Erythroblast (primary cell): ENCODE measurements at places on chromosomes 7 and 10.

DNA sequence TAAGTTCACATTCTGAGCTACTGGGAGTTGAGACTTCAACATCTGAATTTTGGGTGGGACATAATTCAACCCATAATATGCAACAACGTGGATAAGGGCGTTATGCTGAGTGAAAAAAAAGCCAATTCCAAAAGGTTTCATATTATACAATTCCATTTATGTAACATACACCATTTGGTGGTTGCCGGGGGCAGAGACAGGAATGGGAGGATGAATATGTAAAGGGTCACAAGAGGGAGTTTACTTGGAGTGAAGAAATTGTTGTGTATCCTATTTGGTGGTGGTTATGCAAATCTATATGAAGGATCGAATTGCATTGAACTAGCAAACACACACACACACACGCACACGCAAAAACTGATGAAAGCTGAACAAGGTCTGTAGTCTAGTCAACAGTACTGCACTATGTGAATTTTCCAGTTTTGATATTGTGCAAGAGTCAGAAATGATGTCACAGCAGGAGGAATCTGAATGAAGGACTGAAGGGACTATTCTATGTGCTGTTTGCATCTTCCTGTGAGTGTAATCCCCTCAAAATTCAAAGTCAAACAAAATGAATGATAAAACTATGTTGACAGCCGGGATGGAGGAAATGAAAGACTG, 249.2 kb upstream of the HABP2 start:
- DNase-seq: no peak

DNA sequence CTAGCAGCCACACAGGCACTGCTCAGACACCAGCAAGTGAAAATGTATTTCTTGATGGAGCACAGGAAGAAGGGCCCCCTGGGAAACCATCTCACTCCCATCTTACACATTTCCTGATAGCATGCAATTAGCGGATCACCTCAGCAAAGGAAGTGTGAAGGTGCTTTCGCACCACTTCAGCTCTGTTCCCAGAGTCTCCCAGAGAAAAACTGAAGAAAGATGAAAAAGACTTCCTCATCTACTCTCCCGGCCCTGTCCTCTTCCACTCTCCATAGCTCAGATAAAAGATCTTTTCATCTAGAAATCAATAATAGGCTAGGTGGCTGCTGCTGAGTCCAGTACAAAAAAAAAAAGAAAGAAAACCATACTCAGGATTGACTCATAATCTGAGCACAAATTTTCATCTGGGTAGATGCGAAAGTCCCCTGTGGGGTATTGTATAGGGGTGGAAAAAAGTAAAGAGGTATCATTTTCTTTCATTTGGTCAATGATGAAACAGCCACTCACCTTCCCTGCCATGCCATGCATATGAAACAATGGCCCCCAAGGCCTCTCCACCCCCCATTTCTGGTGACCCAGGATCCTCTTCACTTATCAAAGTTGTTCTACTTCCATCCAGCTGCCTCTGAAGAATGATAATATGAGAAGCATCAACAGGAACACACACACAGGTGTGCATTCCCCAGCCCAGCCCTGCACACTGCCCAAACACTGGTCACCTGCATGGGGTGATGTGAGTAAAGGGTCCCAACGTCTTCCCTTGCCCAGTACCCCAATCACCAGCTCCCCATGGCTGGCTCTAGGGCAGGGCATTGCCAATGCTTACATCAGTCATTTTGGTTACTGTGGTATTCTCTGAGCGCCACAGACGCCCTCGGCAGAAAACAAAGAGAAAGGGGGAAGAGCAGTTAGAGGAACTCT, 48.8 kb upstream of the DGKI start:
- no peak for DNase-seq

GRCh38 chr7:151816562-151817314, 60.2 kb downstream of the PRKAG2 start:
- DNase-seq: no peak

DNA sequence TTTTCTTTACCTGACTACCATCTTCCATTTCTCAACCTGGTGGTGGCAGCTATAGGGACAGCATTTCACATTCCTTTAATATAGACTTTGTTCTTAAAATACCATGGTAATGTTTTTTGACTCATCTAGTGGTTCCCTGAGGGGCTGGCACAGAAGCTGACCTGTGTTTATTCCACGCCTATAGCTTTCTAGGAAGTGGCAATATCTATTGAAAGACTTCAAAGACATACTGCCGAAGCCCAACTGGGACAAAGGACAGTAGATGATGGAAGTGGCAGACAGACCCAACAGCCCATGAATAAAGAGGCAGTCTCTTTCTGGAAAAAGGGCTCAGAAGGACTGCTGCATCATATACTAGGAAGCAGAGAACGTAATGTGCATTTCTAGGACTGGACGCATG, 11.2 kb downstream of the SUN3 start:
- no peak for DNase-seq

- DNase-seq: no peak
Observed at GRCh38 chr7:133771788-133772419, 355.2 kb upstream of the LRGUK start.

- DNase-seq: no peak
Observed at GRCh38 chr10:35136263-35136815, 9.7 kb downstream of the CREM start.

DNA sequence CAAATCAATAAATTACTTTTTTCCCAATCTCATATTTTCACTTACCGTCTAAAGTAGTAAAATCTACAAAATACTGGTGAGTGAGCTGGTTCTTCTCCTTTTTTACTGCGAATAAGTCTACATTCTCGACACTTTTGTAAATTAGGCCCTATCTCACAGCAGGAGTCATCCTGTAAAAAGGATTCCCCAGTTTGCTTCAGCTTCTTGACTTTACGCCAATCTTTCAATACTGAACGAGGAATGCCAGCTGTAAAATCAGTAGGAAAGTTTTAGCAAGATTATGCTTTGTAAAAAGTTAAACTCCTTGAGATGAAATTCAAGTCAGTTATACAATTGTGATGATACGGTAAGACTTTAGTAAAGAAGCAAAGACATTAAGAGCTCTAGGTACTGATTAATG, 67.3 kb downstream of the NRBF2 start:
- no peak for DNase-seq

- no peak for DNase-seq
Observed at GRCh38 chr10:132698761-132699391, 87.1 kb downstream of the NKX6-2 start.

GRCh38 chr10:88219753-88220152, 356.3 kb downstream of the PTEN start:
- no peak for DNase-seq

DNA sequence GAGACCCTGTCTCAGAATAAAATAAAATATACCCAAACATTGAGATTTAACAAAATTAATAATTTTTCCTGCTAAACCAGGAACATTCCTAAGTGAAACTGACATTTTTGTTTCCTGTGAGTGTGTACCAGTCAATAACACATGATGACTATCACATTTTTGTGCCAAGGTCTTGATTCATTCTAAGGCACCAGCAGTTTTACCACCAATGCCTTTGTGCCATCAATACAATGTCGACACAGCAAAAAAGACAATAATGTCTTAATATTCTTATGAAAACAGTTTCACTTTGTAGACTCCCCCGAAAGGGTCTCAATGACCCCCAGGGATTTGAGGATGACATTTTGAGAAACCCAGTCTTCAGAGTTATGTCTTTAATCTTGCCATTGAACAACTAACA, 7.2 kb upstream of the CADPS2 start:
- no peak for DNase-seq

DNA sequence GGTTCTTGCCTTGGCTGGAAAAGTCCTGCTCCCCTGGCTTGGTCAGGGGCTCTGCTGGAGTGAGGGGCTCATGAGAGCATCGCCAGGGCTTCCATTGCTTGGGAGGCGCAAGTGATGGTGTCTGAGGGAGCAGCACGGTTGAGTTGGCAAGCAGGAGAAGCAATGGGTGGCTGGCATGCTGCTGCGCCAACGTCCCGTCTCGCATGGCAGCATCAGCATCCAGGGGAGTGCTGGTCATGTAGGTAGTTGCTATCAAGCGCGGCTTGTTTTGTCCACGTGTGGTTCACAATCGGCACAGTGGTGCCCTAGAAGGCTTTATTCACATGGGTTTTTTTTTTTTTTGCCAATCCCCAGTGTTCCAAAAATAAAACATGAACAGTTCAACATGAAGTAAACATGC, 3.8 kb downstream of the PYROXD2 start:
- no peak for DNase-seq
